Breast epithelium (tissue), 4 donors: ENCODE measurements at places on chromosomes 12 and 14.

GRCh38 chr14:77570706-77571268 is 45.6 kb downstream of the SPTLC2 start:
- no peak for DNase-seq

GRCh38 chr12:49534731-49535278 is 4.0 kb upstream of the KCNH3 start:
- DNase-seq = no peak

DNA sequence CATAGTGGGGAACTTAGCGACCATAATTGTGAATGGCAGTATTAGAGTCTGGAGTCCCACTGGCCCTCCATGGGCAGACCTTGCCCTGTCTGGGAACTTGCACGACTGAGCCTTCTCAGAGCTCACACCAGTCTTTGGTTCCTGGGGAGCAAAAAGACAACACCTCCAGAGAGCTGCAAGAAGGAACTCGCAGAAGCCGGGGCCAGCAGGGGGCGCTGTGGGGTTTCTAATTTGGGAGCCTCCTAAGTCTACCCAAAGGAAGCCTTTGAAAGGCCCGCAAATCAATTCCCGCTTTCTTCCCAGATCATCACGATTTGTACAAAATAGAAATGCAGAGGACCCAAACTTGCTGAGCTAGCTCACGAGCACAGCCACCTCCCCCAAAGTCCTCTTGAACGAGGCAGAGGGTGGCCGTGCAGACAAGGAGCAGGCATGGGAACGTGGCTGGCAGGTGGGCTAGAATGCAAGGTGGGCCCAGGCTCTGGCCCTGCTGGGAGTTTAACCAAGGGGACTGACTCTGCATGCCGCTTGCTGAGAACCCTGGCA is 46.3 kb upstream of the FBXO21 start:
- peak; percentile 54 for DNase-seq

DNA sequence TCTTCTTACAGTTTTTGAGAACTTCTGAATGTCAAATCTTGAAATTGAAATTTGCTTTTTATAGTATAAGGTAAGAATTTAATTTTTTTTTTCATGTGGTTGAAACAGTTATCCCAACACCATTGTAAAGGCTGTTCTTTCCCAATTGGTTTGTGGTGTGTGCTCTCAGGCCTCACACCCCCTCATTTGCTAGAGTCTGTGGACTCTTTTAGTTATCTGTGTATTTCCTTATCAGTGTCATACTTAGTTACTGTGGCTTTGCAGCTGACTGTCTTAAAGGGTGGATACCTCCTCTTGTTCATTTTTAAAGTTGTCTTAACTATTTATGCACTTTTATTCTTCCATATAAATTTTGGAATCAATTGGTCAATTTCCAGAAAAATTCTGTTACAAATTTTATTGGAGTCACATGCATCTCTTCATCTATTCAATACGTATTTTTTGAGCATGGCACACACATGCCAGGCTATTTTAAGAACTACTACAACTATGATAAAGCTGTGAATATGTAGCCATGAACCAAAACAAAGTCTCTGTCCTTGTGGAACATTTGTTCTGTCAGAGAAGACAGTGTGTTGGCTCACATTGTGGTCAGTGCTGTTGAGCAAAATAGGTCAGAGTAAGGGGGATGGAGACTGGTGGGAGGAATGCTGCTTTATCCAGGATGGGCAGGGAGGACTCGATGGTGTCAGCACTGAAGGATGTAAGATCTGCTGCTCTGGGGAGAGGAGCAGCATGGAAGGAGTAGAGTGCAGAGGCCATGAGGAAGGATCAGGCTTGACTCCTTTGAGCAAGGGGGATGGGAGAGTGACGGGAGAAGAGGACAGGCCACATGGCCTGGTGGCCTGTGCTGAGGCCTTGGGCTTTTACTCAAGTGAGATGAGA is 24.1 kb downstream of the FGF23 start:
- DNase-seq = no peak

DNA sequence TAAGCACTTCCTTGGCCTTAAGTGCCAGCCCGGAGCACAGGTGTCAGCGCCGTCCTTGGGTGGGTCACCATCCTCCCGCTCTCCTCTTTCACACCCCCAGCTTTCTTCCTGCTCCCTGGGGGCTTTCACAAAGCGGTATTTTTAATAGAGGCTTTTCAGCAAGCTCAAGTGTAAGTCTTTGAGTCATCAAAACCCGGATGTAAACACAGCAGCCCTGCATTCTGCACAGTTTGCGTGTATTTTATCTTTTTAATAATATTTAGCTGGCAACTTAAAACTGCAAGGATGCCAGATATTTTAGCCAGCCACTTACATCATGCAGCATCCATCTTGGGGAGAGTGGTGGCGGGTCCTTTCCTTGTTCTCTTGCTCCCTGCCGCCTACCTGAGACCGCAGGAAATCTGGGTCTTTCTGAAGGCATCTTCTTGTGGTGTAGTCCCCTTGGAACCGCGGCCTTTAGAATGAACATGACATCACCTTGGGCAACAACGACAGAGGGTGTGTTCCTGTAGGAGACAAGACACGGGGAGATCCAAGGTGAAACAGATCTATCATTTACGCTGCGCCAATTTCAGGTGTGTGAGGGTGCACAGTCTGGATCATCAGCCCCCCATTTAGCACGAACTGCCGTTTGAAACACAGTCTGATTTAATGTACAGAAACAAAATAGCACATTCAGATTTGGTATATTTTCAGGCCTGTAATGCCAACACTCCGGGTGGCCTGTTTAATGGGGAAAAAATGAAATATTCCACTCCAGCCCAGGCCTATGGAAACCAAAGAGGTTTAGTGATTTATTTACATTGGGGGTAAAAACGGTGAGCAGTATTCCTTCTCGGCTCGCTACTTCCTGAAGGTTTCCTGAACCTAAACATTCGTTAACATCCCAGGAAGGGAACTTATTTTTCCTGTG is 12.5 kb upstream of the IRF2BPL start:
- no peak for DNase-seq

DNA sequence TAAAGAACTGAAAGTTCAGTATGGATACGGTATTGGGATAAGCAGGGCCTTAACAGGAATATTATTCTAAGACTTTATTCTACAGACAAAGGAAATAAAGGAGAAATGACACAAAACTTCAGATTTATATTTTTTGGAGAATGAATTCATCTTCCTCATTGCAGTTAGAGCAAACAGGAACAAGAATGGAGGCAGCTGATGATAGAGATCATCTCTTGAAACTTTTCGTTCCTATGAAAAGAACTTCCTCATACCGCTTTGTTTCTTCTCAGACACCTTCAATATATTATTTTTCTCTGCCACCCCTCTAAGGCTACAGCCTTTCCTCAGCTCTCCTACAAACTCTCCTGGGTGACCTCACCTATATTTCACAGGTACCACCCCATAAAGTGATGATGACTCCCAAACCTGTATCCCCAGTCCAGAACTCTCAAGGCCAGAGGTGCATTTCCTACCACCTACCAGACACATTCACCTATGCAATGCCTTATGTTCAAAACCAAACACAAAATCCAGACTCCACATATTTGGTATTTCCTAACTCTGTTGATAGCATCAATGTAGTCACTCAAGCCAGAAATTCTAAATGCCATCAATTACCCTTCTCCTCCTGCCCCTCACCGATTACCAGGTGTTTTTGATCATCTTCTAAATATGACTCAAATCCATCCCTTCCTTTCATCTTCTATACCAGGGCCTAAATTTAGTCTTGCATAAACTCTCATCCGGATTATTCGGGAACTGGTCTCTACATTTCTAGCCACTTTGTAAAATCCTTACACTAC is 7.4 kb downstream of the MAP4K5 start:
- no peak for DNase-seq

DNA sequence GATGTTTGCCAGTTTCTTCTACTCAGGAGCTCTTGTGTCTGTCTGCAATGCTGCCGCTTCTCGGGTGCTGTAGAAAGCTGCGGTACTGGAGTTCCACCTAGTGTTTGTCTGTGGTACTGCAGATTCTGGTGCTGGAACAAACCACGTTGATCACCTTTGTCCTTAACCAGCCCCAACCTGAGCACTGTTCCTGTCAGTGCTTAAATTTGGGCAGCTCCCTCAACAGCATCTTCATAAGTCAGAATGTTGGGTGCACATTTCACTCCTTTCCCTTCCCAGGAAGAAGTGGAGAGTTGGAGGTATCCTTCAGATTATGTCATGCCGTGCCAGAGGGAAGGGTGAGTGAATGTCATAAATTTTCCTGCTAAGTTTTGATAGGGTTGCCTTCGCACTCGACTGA is 48.7 kb upstream of the LALBA start:
- DNase-seq = peak; percentile 72

DNA sequence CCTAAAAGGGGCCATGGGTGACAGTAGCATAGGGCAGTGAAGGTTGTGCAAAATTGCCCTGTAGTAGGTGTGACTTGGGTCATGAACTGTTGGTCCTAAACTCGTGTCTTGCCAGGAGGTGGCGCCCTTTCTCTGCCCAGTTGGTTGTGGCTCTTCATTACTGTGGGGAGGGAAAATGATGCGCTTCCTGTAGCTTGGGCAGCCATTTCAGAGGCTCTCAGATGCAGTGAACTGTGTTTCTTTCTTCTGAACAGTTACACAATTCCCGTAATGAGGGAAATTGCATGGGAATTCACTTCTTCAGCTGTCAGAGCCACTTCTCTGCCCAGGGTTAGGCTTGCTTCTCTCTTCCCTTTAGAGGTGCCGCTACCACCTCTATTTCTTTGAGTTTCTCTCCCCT is 148.1 kb upstream of the NRXN3 start:
- no peak for DNase-seq

DNA sequence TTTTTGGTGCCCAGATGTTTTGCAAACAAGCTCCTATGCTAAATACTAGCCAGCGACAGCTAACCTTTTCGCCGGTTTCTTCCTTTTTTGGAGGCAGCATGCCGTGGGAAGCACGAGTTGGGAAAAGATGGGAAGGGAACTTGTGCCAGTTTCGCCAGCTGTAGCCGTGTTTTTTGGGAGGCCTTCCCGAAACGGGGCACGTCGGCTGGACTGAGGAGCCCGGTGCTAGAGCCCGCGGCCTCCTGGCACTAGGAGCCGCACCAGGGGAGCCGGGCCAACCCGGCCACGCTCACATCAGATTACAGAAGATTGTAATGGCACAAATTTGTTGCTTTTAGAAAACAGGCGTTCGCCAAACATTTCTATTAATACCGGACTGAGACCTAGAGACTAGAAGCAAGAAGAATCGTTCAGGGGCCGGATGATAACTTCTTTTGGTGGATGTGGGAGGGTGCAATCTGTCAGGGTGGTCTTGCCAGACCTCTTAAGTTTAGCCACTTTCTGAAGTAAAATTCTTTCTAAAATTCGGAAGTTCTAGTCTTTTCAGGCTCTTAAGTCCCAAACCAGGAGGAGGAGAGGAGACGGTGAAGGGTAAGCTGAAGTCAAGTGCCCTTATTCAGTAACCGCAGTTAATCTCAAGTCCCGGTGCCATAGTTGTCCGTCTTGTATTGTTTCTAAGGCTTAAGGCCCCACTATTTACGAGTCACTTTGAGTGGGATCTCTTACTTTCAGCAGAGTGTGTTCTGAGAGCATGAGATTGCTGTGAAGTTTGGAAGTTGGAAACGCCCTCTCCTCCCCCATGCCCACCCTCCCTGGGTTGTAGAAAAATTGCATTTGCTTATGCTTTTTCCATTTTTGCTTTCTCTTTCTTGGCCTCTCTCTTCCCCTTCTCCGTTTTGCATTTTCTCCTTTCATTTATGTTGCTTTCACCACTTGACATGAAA is 1.3 kb downstream of the RASSF3 start:
- no peak for DNase-seq

GRCh38 chr14:50025073-50025472 is 91.3 kb downstream of the VCPKMT start:
- no peak for DNase-seq

DNA sequence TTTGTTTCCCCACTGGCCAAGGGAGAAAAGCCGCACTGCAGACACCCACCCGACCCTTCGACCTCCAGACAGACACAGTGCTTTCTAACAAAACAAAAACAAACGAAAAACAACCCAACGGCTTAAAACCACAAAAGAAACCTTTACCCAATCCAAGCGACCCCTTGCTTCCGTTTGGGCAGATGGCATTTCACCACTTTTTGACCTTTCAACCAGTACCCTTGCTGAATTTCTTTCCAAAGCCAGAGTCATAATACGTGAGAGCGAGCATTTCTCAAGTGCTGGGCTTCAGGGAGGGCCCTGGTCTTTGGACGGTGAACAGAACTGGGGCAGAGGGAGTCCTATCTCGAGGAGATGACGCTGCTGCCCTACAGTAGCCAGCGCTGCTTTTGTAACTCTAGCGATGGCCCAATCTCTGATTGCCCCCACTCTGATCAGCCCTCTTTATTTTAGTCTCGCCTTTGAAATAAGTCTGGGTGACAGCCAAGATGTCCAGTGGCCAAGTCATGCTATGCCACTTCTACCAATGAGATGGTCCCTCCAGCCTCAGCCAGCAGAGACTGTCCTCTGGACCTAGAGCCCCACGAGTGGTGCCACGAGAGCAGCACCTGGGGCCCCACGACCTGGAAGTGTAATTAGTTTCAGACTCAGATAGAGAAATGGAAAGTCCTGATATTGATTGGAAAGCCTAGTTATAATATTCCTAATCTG is 21.9 kb upstream of the ADIPOR2 start:
- DNase-seq = no peak

- DNase-seq = no peak
Observed at GRCh38 chr12:53218551-53219291, 11.7 kb upstream of the ITGB7 start.

DNA sequence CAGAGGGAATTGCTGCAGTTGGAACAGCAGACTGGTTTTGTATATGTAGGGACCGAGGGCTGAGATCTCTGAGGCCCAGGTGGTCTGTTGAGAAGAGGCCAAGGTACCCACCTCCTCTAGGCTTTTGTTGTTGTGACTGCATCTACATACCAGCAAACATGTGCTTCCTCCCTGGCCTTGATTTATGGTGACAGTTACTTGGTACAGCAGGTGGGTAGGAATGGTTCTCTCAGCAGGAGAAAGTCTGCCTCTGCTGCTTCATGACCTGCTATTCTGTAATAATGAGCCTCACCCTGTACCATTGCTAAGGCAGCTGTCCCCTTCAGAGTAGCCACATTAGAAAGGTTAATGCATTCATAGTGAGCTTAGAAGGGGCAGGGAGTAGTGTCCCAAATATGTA is 196.7 kb upstream of the PELI2 start:
- DNase-seq = no peak

GRCh38 chr14:97219431-97220017 is 422.3 kb downstream of the VRK1 start:
- no peak for DNase-seq

DNA sequence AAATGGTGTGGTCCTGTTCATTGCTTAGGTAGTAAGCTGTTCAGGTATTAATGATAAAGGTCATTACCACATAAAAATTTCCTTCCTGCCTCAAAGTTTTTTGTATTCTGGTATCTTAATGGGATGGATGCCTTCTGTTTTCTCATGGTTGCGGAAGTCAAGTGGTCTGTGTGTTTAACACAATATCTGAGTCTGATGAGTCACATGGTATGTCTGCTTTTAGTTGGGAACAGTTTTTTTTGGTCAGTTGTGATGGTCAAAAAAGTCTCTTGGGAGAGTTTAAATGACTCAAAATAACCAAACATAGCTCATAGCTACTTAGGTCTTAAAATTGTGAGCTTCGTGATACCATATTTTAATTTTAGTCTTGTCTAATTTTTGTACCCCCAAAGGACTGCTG is 40.7 kb downstream of the STK38L start:
- DNase-seq = no peak
